C1 segment of cervical spinal cord (tissue), 14 donors: ENCODE measurements at places on chromosomes 12 and 14.

DNA sequence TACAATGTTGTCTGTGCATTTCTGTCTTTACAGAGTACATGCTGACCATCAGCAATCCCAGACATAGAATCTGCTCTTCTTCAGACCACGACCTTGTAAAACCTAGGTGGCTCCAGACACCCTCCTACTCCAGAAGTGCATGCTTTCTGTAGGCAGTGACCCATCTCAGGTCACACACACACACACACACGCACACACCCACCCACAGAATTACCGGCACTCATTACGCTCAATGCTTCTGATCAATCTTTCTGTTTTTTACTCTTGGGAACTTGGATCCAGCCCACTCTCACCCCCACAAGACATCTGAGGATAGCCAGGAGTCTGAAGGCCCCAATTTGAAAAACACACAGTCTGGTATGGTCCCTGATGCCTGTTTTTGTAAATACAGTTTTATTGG, 7.5 kb upstream of the TSPAN9 start:
- DNase-seq: no peak

- no peak for DNase-seq
These were observed 5.1 kb upstream of the VCPKMT start for GRCh38 chr14:50121486-50121885.

- DNase-seq: no peak
These were observed 385.4 kb upstream of the TMEM132C start for GRCh38 chr12:127881371-127882140.

- no peak for DNase-seq
These were observed 573 bp downstream of the CKB start for GRCh38 chr14:103521951-103522563.
